Cerebellar nuclear complex (tissue), 1 donor: ENCODE measurements at places on chromosomes 1 and 21.

GRCh38 chr1:150516050-150516591 lies 569 bp downstream of the FALEC start:
- no peak for DNase-seq

GRCh38 chr1:118558933-118559332 lies 373.9 kb upstream of the SPAG17 start:
- DNase-seq: no peak

DNA sequence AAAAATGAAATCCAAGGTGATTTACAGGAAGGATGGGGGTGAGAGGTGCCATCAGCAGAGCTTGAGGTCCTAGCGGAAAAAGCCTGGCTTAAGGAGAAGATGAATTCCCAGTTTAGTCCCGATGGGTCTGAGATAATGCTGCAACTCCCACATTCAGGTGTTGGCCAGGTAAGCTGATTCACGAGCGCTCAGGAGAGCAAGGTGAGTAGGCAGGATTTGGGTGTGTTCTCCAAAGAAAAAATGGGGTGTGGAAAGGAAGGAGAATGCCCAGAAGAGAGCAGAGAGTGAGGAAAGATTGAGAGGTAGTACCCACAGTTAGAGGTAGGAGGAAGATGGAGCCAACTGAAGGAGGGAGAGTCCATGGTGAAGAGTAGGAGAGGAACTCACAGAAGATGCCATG lies 12.5 kb downstream of the RIMS3 start:
- no peak for DNase-seq

GRCh38 chr21:32021319-32021994 lies 148.6 kb downstream of the HUNK start:
- DNase-seq: no peak

GRCh38 chr1:182614796-182615454 lies 10.7 kb upstream of the RGS16 start:
- DNase-seq: no peak

- DNase-seq: no peak
These were observed 4.8 kb upstream of the WDR47 start for GRCh38 chr1:109046671-109047070.

DNA sequence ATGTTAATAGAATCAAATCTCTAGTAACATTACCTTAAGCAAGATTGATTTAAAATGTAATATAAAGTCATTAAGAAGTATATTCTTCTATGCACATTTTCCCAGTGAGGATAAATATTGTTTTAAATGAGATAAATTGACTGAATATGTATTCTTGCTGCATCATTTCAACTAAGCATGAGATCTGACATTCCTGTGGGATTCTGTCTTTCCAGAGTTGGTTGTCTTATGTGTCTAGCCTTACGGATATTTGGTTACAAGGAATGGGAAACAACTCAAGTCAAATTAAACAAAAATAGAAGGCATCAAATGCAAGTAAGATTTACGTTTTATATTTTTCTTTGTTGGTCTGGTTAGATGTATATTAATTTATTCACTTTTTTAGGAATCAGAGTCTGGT lies 287.5 kb downstream of the PTGER3 start:
- no peak for DNase-seq

GRCh38 chr1:157004327-157004726 lies 41.2 kb downstream of the ARHGEF11 start:
- no peak for DNase-seq

- no peak for DNase-seq
These were observed 17.6 kb downstream of the CLCN6 start for GRCh38 chr1:11823366-11824137.

- DNase-seq: no peak
These were observed 34.9 kb upstream of the CACNA1E start for GRCh38 chr1:181448461-181448860.

DNA sequence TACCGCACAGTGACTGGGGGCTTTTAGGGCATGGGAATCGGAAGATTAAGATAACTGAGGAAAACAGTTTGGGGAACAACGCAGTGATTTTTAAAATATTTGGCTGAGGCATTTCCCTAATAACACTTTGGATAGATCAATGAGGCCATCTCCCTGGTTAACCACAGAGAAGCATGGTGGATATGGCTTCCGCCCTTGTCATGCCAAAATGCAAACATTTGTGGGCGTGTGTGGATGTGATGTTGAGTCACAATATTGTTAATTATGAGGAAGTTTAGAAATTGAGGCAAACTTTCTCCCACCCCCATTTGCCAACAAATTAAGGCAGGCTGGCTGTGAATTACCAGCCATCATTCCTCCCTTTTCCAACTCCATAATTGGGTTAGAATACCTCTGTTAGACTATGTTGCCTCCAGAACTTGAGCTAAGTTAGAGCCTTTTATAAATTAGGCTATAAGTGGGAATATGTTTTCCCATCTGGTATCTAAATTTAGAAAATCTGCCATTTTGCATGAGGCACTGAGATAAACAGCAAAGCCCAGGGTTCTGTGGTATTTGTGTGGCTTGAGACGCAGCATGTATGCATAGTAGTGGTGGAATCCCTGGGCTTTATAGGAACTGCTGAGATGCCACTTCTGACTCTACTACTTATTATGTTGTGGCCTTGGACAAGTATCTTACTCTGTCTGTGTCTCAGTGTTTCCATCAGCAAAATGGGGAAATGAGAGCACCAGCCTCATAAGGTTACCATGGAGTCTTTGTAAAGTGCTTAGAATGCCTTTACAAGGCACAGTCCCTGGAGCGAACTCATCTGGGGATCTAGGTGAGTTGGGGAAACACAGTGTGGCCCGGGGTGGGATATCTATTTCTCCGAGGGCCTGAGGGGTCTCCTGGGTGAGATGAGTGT lies 154.6 kb downstream of the C1orf94 start:
- DNase-seq: no peak

GRCh38 chr1:25671929-25672328 lies 55.3 kb downstream of the MAN1C1 start:
- no peak for DNase-seq

DNA sequence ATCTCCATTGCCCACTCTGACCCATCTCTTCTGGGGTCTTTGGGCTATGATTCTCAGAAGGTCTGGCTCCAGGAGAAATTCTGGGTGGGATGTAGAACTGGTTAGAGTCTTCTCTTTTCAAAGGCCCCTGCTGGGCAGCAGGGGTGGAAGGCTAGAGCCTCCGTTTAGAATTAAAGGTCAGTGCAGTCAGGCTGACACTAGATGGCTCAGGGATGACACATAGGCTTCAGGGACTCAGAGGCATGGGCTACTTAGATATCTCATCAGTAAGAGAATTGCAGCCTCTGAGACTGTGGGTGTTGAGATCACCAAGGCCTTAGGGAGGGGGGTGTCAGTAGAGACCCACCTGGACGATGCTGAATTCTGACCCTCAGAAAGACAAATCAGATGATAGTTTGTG lies 12.6 kb upstream of the PPM1J start:
- DNase-seq: no peak

- no peak for DNase-seq
These were observed 97.4 kb downstream of the LACTBL1 start for GRCh38 chr1:22875241-22875640.

- no peak for DNase-seq
These were observed 46.9 kb downstream of the IER5 start for GRCh38 chr1:181135437-181135731.

DNA sequence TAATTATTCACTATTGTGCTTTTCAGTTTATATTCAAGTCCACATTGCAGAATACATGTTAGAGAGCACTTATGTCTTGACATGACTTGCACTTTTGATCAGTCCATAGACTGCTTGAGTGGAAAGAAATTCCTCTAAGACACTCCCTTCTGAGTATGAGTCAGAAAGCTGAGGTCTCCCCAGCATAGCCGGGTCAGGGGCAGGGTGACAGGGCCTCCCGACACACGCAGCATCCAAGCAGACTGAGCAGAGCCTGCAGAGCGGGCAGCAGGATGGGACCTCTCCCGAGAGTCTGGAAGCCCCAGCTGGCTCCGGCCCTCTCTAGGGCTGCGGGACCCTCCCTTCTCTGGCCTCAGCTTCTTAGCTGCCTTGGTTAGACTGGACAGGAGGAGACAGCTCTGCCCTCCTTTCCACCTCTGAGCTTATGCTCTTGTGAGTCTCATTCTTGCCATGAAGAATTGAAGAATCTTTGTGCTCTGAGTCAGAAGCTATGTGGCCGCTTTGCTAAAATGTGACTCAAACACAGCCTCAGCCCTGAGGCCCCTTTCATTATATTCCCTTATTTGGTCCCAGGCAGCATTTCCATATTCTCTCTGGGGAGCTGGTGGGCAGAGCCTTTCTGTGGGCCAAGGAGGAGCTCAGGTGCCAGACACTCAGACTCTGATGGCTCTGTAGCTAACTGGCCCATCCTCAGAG lies 11.2 kb upstream of the CAPN2 start:
- DNase-seq: no peak

DNA sequence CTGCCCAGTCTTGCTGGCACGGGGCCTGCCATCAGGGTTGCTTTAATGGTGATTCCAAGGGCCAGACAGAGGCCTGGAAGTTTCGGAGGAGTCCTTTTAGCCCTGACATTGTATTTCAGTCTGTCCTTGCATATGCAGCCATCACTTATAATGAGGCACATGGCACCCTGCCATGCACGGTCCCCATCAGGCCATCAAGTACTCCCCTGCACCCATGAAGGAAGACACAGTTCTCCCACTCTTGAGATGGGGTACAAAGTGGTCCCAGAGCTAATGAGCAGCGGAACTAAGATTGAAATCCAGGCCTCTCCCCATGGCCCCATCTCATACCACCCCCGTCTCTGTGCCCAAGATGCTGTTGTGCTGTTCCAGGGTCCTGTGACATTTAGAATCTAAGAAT lies 596.6 kb downstream of the PTPRU start:
- no peak for DNase-seq

DNA sequence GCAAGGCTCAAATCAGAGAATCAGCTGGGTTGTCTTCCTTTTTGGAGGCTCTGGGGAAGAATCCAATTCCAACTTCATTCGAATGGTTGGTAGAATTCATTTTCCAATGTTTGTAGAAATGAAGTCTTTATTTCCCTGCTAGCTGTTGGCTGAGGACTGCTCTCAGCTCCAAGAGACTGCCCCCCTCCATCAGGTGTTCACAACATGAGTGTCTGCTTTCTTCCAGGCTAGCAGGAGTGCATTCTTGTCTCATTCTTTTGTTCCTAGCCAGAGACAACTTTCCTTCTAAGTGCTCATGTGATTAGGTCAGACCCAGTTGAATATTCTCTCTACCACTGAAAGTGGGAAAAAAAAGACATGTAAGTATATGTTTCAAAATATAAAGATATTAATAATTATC lies 95.2 kb downstream of the HLX start:
- no peak for DNase-seq

- no peak for DNase-seq
These were observed 131.1 kb downstream of the NFIA start for GRCh38 chr1:61213245-61214011.

DNA sequence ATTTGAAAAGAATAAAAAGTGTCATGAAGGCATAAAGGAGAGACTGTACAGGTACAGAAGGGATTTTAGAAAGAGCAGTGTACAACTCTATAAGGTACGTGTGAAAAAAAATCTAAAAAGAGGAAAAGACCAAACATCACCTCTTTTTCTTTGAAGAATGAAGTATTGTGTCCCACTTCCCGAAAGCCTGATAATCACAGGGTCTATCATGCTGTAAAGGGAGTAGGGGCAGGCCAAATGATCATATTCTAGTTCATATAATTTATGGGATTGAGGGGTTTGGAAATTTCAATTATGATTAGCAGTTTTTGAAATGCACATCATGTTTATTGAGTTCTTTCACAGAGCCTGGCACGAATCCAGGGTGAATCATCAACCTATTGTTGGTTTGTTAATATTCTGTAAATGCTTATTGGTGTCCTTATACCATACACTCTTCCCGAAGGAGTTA lies 910 bp upstream of the RERE start:
- DNase-seq: no peak
